ENCODE measurements at places on chromosomes 1 and 21.

- DNase-seq = no peak
These were observed 57.0 kb downstream of the CHD5 start for GRCh38 chr1:6123083-6123482.

- no peak for DNase-seq
These were observed 62.3 kb downstream of the EIF4G3 start for GRCh38 chr1:21114431-21114830.

- no peak for DNase-seq
These were observed 12.4 kb downstream of the CBR1 start for GRCh38 chr21:36082237-36082664.

- no peak for DNase-seq
These were observed 241.8 kb upstream of the IRF2BP2 start for GRCh38 chr1:234851450-234852438.

DNA sequence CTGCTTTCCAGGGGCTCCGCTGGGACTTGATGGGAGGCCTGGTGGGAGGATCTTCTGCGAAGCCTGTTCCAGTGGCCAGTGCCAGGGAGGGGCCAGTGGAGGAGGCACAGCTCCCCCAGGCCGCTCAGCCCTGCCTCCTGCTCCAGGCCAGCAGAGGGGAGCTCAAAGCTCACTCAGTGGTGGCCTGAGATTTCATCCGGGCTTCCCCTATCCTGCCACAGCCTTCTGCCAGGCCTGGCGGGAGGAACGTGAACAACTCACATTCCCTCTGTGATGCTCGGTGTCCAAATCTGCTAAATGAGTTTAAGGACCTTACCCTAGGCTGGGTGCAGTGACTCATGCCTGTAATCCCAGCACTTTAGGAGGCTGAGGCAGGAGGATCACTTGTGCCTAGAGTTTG lies 3.3 kb downstream of the CLCNKB start:
- no peak for DNase-seq

DNA sequence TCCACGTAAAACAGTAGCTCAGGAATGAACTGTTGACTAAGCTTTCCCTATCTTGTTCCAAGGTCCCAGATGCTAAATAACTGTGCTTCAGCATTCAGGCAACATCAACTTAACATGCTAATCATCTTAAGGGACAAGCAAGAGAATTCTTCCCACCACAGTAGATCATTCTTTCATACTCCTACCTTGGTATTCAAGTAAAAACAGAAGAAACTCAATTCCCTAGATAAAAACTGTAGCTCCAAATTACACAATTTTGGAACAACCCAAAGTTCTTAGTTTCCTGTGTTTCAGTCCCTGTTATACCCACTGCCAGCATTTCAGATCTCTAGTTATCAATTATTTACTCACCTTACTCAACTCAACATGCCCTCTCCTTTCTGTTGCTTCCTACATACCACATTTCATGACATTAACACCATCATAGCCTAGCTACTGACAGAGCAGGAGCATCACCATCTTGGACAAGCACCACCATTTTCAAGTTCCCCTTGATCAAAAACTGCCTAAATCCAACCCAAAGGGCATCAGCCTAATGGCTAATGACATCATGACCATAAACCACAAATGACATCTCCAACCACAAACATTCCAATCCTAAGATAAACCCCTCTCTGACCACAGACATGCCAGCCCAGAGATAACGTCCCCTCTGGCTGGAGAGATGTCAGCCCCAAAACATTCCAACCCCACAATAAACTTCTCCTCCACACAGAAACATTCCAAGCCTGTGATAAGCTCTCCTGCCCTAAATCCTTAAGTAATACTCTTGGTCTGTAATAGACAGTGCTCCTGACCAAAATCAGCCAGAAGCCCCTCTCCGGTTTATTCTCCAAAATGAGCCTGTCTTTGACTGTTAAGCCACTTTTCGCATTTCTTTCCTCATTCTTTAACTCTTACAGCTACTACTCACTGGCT lies 191.2 kb downstream of the RERE start:
- no peak for DNase-seq

GRCh38 chr21:15659753-15660422 lies 69.9 kb upstream of the USP25 start:
- DNase-seq = no peak

- no peak for DNase-seq
These were observed 159.7 kb upstream of the BEND5 start for GRCh38 chr1:48936436-48936835.

DNA sequence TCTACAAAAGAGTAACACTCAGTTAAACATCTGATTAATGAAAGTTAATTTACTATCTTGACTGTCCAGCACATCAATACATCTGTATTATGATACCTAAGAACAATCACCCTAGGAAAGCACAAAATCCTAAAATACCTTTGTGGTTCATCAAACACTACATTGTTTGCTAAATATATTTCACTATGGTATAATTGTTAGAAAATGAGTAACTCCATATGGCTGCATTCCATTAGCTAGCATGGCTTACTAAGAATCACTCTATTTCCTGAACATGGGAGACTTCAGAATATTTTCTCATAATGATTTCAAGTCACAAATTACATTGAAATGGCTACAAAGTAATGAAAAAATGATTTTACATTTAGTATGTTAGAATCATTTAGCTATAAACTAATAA lies 12.5 kb downstream of the TRMT1L start:
- DNase-seq = no peak

GRCh38 chr1:101410048-101410878 lies 173.4 kb downstream of the S1PR1 start:
- no peak for DNase-seq

DNA sequence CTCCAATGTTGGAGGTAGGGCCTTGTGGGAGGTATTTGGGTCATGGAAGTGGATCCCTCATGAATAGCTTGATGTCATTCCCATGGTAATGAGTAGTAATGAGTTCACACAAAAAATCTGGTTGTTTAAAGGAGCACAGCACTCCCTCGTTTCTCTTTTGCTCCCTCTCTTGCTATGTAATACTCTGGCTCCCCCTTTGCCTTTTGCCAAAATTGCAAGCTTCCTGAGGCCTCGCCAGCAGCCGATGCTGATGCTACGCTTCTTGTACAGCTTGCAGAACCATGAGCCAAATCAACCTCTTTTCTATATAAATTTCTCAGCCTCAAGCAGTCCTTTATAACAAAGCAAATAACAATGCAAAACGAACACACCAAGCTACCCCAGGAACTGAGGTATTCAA lies 80.9 kb downstream of the LHX9 start:
- DNase-seq = no peak

DNA sequence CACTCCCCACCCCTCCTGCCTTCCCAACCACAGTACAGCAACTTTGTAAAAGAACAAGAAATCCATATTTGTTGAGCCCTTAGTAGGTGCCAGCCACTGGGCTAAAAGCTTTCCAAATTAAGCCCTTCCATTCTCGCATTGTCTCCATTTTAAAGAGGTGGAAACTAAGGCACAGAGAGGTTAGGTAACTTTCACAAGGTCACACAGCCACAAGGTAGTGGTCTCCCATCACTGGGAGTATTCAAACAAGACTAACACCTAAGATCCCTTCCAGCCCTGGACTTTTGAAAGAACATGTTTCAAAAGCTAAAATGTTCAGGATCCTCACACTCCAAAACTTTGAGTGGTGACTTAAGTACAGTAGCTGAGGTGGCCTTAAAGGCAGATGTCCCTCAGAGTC lies 3.2 kb downstream of the SDC3 start:
- DNase-seq = no peak

- no peak for DNase-seq
These were observed 182.5 kb downstream of the RHOU start for GRCh38 chr1:228917755-228918154.

- no peak for DNase-seq
These were observed 214.2 kb downstream of the SLC44A5 start for GRCh38 chr1:75396745-75397144.

DNA sequence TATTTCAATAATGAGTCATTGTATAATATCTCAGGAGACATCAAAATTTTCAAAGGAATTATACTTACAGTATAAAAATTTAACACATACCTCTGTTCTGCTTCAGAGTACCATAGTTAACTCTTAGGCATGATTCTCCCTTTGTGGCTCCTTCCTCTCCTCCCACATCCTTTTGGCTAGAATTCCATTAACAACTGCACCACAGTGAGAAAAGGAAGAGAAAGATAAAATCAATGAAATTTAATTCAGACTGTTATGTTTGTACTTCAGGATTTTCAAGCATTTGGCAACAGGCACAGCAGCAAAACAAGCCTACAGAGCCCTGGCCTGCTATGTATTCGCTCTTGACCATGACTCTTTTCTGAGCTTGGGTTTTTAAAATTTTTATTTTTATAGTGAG lies 57.2 kb upstream of the SGIP1 start:
- DNase-seq = no peak

GRCh38 chr1:54027848-54028247 lies 9.9 kb upstream of the LDLRAD1 start:
- DNase-seq = no peak

DNA sequence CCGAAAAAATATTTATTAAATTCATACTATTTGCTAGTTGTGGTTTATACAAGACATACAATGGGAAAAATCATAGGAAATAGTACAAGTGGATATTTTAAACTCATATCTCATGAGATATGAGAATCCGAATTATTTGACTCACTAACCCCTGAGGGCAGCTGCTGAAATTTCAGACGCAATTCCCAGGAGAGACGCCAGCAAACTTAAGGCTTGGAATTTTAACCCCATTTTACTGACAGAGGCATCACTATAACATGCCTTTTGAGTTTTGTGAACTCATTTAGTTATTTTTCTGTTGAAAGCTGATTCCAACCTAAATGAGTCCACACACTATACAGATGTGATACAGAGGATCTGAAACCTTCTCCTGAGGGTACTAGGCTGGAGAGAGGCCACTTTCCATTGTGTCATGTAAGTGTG lies 5.9 kb upstream of the MROH9 start:
- DNase-seq = no peak

GRCh38 chr1:10561955-10562354 lies 87.2 kb downstream of the PEX14 start:
- DNase-seq = no peak

GRCh38 chr1:200741551-200742207 lies 3.0 kb downstream of the CAMSAP2 start:
- no peak for DNase-seq

DNA sequence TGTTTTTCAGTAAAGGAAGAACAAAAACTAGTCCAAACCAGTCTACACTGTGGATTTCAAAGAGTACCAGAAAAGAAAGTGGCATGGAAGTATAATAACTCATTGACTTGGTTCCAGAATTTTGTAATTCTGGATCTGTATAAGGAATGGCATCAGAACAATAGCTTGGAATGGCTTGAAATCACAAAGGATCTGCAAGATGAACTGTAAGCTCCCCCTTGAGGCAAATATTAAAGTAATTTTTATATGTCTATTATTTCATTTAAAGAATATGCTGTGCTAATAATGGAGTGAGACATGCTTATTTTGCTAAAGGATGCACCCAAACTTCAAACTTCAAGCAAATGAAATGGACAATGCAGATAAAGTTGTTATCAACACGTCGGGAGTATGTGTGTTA lies 21.3 kb downstream of the CHODL start:
- no peak for DNase-seq

DNA sequence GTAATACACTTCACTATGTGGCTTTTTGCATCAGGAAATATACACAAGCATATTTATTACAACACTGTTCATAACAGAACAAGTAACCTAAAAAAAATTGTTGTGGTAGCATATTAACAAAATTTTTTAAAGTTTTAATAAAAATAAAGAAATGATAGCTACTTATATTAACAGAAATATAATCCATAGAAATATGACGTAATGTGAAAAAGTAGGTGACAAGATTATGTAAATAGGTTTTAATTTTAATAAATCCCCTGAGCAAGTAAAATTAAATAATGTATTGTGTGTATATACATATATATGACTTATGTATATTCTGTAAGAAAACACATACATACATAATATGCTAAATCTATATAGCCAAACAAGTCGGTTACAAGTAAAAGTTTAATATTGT lies 359.9 kb downstream of the SEC16B start:
- no peak for DNase-seq

Measured in activated CD4-positive, alpha-beta T cell treated with anti-CD3 and anti-CD28 coated beads, Interleukin-2, amount 50 U/mL, for 1 hour (primary cell).